Aortic smooth muscle cell (primary cell): ENCODE measurements at places on chromosomes 11 and 22. TPM values are rescaled to one million over a fixed set of nuclear protein-coding genes. Genes with fewer than 3 reads are reported as not detected.

ZBTB16 gene
- 0.12 and 0.13 TPM in 2 replicates for total RNA-seq

OPCML gene
- 0.06 TPM in 1 of 2 replicates, not detected in the other for total RNA-seq

RBMXL2 gene
- total RNA-seq: 0.13 TPM in 1 of 2 replicates, not detected in the other

SLC22A6 gene
- total RNA-seq: not detected in 2 replicates

PHOX2A gene
- not detected in 2 replicates for total RNA-seq

IL17REL gene
- total RNA-seq: not detected in 2 replicates

LSP1 gene
- total RNA-seq: 6.7 and 18.2 TPM in 2 replicates

KCNK4 gene
- not detected in 2 replicates for total RNA-seq

MFNG gene
- total RNA-seq: 0.93 and 2.4 TPM in 2 replicates

CDC42BPG gene
- total RNA-seq: 0.25 and 0.26 TPM in 2 replicates

SPI1 gene
- not detected in 2 replicates for total RNA-seq

TSSK2 gene
- total RNA-seq: not detected in 2 replicates

MS4A6A gene
- total RNA-seq: not detected in 2 replicates

CABP4 gene
- total RNA-seq: 0.19 and 0.26 TPM in 2 replicates

ZNF280A gene
- not detected in 2 replicates for total RNA-seq

MICAL2 gene
- 592 and 664 TPM in 2 replicates for total RNA-seq

MRPL49 gene
- total RNA-seq: 28.3 and 34.2 TPM in 2 replicates

OR51I1 gene
- total RNA-seq: 0.06 TPM in 1 of 2 replicates, not detected in the other

RFPL1 gene
- total RNA-seq: not detected in 2 replicates

XKR3 gene
- 0.06 TPM in 1 of 2 replicates, not detected in the other for total RNA-seq

GSTT2B gene
- 0.79 and 1.2 TPM in 2 replicates for total RNA-seq

AQP11 gene
- 0.40 and 0.56 TPM in 2 replicates for total RNA-seq

ELMOD1 gene
- 0.13 and 0.19 TPM in 2 replicates for total RNA-seq

OR8G5 gene
- not detected in 2 replicates for total RNA-seq

SLC5A1 gene
- total RNA-seq: not detected in 2 replicates

CATSPERZ gene
- total RNA-seq: 0.50 and 0.66 TPM in 2 replicates

KCNJ4 gene
- total RNA-seq: not detected in 2 replicates

ANGPTL5 gene
- total RNA-seq: 0.25 and 0.92 TPM in 2 replicates

OR52E8 gene
- not detected in 2 replicates for total RNA-seq
